ENCODE measurements at places on chromosomes 1 and 21.
A peak's percentile ranks its signal among the peaks of the same experiment; 100 is the strongest.

GRCh38 chr1:162317621-162318020, 59.0 kb downstream of the SPATA46 start:
- no peak for DNase-seq

GRCh38 chr1:56934430-56935060, 31.3 kb downstream of the C8B start:
- DNase-seq, result no peak

GRCh38 chr1:156121457-156121856, 6.9 kb downstream of the LMNA start:
- DNase-seq, result no peak

- peak; percentile 10 for DNase-seq
Observed at GRCh38 chr1:47756006-47756405, 241.2 kb downstream of the TRABD2B start.

DNA sequence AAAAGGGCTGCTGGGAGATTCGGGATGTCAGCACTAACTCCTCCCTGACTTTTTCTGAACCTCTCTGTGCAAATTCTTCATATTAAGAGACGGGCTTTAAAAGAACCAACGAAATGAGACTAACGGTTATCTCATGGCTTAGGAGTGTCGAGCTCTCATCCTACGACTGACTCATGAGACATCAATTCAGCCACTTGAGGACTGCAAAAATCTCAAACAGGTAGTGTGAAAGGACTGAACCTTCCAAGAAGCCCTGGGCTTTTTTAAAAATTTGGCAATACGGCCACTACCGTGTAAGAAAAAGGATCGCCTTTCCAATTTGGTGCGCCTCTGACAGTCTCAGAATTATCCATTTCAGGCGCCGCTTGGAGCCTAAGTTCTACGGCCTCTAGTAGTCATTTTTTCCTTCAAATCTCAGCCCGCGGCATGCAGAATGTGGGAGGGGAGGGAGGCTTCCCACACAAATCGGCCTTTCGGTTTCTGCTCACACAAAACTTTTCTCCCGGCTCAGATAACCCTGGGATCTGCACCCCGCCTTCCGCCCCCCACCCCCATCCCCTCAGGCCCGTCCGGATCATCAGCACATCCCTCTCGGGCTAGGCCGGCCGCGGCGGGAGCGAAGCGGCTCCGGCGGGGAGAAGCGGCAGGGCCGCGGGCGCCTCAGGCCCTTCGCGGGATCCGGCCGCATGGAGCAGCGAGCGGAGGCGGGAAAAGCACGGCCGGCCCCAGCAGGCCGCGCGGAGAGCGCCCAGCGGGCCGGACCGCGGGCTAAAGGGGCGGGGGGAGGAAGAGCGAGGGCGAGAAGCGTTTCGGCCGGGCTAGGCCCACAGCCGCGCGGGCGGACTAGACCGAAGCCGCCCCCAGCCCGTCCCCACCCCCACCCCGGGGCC, 618 bp downstream of the HNRNPR start:
- no peak for DNase-seq

GRCh38 chr1:4674676-4675075, 20.3 kb downstream of the AJAP1 start:
- DNase-seq, result no peak

- DNase-seq, result peak; percentile 19
Observed at GRCh38 chr1:906600-907420, 16.9 kb upstream of the SAMD11 start.
